Ascending aorta (tissue), 2 donors: ENCODE measurements at places on chromosomes 6 and 20.

DNA sequence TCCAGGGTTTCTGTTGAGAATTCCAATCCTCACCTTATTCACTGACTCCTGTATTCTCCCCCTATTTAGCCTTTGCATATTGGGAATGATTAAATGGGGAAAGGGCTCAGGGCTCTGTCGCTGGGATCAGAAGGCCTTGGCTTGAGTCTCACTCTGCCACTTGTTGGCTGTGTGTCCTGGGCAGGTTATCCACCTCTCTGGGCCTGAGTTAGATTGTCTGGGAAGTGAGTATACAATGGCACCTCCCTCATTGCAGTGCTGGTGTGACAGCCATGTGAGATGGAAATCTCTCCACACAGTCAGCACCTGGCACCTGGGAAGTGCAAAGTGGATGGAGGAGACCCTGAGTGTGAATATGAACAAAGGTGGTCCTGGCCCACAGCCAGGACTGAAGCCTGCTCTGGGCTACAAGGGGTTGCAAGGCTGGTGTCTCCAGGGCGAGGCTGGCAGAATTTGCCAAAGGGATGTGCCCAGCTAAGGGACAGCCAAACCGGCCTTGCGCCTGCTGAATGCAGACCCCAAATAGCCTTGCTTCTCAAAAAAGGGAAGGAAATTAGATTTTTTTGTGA, 200.0 kb upstream of the PMEPA1 start:
- no peak overlapping the region for H3K27ac ChIP-seq
- no peak overlapping the region for H3K4me3 ChIP-seq
- DNase-seq, result no peak
- no peaks in the 10 kb centered on the region for H3K4me1 ChIP-seq

GRCh38 chr20:20215976-20216727, 151.8 kb upstream of the INSM1 start:
- no peak overlapping the region for H3K4me3 ChIP-seq
- DNase-seq, result no peak
- H3K27me3 ChIP-seq, result no peaks in the 10 kb centered on the region
- no peaks in the 10 kb centered on the region for H3K4me1 ChIP-seq
- H3K27ac ChIP-seq, result no peak overlapping the region
- no peaks in the 10 kb centered on the region for H3K36me3 ChIP-seq

GRCh38 chr6:105892577-105893262, 193.4 kb upstream of the PRDM1 start:
- no peak for DNase-seq
- no peaks in the 10 kb centered on the region for H3K27me3 ChIP-seq
- no peaks in the 10 kb centered on the region for H3K4me1 ChIP-seq
- H3K27ac ChIP-seq, result no peak overlapping the region

DNA sequence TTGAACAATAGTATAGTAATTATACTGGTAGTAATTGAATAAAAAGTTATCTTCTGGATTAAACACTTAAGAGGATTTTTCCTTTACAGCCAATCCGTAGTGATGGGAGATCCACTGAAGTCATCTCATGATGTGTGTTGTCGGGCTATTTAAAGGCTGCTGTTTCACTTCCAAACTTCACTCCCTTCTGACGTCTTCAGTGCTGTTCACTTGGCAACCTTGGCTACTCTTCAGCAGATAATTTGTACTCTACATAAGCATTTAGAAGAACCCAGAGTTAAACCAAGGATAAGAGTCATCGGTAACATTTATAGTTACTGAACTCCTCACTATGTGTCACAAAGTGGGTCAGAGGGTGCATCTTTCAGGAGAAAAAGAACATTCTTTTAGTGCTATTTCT, 179.1 kb upstream of the EYA4 start:
- no peak overlapping the region for H3K4me3 ChIP-seq
- H3K36me3 ChIP-seq, result no peaks in the 10 kb centered on the region
- DNase-seq, result no peak
- H3K4me1 ChIP-seq, result no peaks in the 10 kb centered on the region

DNA sequence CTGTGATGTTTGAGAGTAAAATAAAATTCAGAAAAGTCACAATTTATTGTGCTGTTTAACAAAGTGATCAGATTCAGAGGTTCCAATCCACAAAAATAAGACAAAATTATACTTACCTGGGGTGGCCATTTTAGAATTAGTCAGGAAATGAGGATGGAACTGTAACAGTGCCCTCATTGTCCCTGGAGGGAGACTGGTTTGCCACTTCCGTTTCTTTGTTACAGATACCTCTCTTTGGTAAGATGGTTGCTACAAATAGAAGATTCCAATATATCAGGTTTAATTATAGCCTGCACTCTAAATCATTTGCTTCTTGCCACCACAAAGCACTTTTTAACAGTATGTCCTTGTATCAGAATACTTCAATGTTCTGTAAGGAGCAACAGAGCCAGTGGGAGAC, 95.6 kb downstream of the CTNNBL1 start:
- DNase-seq, result no peak
- no peak overlapping the region for H3K4me3 ChIP-seq
- no peaks in the 10 kb centered on the region for H3K27me3 ChIP-seq
- no peak overlapping the region for H3K27ac ChIP-seq
- H3K4me1 ChIP-seq, result no peaks in the 10 kb centered on the region
- peaks cover 49% of the 10 kb centered on the region for H3K36me3 ChIP-seq

DNA sequence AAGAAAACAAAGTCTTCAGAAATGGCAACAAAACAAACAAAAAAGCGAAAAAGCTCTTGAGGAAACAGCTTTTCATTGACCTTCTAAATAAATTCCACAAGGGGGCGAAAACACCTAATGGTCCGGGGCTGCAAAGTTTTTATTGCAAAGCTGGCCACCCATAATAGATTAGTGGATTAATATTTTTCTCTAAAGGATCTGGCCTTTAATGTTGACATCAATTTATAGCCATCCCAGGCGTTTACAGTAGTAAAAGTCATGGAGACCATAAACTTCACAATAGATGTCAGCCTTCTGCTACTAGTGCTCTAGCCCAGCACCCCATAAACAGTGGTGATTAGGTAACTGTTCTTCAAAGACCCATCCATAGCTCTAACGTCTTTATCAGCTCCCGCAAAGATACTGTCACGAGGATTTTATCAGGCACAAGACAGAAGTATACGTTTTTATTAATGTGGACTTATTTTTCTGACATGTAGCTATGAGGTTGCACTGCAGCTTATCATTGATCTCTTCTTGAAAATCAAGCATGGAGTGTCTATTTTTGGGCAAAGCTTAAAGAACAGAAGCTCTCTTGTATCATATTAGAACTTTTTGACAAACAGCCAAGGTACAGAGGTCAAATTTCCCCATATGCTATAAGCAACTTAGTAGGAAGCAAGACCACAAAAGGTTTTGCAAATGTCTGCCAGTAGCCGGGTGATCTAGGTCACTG, 4.7 kb downstream of the CITED2 start:
- peak overlapping the region; percentile 92 for H3K27ac ChIP-seq
- no peak for DNase-seq
- no peaks in the 10 kb centered on the region for H3K27me3 ChIP-seq
- H3K4me3 ChIP-seq, result peak overlapping the region; percentile 69
- H3K4me1 ChIP-seq, result no peaks in the 10 kb centered on the region

DNA sequence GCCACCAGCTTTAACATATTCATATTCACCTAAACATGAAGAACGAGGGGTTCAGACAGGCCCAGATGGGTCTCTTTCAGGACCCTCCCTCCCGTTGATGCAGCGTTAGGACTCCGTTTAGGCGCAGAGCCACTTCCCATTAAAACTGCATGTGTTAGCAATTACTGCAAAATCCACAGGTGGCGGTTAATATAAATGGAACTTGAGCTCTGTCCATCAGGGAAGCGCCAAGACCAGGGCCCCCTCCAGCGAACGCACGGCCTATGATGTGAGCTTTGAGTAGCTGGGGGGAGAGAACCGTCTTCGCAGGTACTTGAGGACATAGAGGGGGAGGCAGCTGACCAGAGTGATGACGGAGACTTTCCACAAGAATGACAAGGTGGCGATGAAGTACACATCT, 58.4 kb upstream of the NFATC2 start:
- no peak overlapping the region for H3K4me3 ChIP-seq
- no peaks in the 10 kb centered on the region for H3K4me1 ChIP-seq
- H3K27ac ChIP-seq, result no peak overlapping the region
- H3K27me3 ChIP-seq, result no peaks in the 10 kb centered on the region
- DNase-seq, result no peak

DNA sequence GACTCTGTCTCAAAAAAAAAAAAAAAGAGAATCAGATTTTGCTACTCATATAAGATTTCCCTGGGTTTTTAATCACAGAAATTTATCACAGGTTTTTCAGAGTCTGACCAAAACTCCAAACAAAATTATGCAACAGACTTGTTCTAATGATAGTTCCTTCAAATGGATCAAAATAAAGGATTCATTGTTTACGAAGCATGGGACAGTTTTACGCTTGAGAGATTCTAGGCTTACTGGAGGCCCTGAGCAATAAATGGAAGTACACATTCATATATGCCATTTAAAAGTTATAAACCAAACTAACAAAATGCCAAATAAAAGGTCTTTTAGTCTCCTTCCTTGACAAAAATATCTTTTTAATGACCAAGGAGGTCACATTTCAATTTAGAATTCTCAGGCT, 245.1 kb upstream of the KCNQ5 start:
- no peaks in the 10 kb centered on the region for H3K27me3 ChIP-seq
- no peaks in the 10 kb centered on the region for H3K4me1 ChIP-seq
- no peaks in the 10 kb centered on the region for H3K36me3 ChIP-seq
- H3K27ac ChIP-seq, result no peak overlapping the region
- DNase-seq, result no peak

- no peaks in the 10 kb centered on the region for H3K36me3 ChIP-seq
- H3K4me1 ChIP-seq, result no peaks in the 10 kb centered on the region
- no peak overlapping the region for H3K4me3 ChIP-seq
- no peaks in the 10 kb centered on the region for H3K27me3 ChIP-seq
- DNase-seq, result no peak
- no peak overlapping the region for H3K27ac ChIP-seq
Measured at GRCh38 chr6:132017942-132018341, 66.8 kb upstream of the CCN2 start.

- peak; percentile 82 for DNase-seq
- no peak overlapping the region for H3K27ac ChIP-seq
- H3K4me1 ChIP-seq, result no peaks in the 10 kb centered on the region
- H3K36me3 ChIP-seq, result peaks cover 31% of the 10 kb centered on the region
Measured at GRCh38 chr20:50588034-50588736, 78.0 kb downstream of the PTPN1 start.

GRCh38 chr6:160160929-160161646, 39.5 kb downstream of the SLC22A1 start:
- H3K27ac ChIP-seq, result no peak overlapping the region
- H3K27me3 ChIP-seq, result no peaks in the 10 kb centered on the region
- no peak overlapping the region for H3K4me3 ChIP-seq
- no peaks in the 10 kb centered on the region for H3K4me1 ChIP-seq
- no peak for DNase-seq

DNA sequence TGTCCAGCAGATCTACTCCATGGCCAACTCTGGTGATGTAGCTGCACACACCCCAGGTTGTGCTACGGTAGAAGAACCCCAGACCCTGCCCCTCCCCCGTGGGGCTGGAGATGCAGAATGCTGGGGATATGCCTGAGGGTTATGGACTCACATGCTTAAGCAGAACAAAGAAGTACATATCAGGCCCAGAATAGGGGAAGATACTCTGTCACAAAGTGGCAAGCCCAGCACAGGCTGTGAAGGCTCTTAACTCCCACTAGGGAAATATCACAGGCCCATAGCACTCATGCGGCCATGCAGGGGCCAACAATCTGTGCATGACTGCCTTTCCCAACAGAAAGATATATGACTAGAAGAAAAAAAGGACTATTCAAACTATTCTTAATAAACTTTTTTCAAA, 234.9 kb downstream of the KCNQ5 start:
- H3K36me3 ChIP-seq, result no peaks in the 10 kb centered on the region
- H3K27me3 ChIP-seq, result no peaks in the 10 kb centered on the region
- H3K4me1 ChIP-seq, result peaks cover 5% of the 10 kb centered on the region
- no peak overlapping the region for H3K27ac ChIP-seq

- H3K4me1 ChIP-seq, result no peaks in the 10 kb centered on the region
- no peaks in the 10 kb centered on the region for H3K27me3 ChIP-seq
- H3K27ac ChIP-seq, result no peak overlapping the region
- no peaks in the 10 kb centered on the region for H3K36me3 ChIP-seq
- no peak for DNase-seq
Measured at GRCh38 chr6:70336996-70337742, 34.3 kb upstream of the COL9A1 start.

DNA sequence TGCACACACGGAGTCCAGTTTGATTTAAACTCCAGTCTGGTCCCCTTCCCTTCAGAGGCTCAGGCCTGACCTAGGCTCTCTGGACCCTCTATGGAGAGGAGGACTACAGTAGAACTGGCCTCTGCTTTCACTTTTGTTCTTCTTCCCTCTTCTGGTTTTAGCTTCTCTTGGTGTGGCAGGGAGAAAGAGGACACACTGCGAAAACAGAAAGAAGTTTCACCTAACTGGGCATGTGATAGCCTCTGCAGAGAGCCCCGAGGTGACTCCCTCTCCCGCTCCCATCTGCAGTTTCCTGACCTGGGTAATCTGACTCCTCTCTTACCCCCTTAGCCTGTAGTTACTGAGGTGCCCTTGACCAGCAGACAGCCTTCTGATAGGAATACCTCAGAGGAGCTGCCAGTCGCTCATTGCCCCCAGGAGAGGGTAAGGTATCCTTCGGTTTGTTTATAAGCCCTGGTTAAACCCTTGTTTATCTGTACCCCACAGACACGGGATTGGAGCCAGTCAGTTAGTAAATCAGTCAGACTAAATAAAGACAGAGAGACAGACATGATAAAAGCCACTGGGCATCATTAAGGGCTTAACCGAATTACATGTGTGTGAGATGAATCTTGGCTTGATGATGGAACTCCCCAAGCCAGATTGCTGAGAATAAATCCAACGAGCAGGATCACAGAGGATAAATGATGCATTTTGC, 12.0 kb upstream of the DTNBP1 start:
- no peak overlapping the region for H3K27ac ChIP-seq
- no peaks in the 10 kb centered on the region for H3K27me3 ChIP-seq
- no peaks in the 10 kb centered on the region for H3K4me1 ChIP-seq

- DNase-seq, result no peak
- no peak overlapping the region for H3K27ac ChIP-seq
Measured at GRCh38 chr20:5592165-5592564, 158.0 kb upstream of the SHLD1 start.

DNA sequence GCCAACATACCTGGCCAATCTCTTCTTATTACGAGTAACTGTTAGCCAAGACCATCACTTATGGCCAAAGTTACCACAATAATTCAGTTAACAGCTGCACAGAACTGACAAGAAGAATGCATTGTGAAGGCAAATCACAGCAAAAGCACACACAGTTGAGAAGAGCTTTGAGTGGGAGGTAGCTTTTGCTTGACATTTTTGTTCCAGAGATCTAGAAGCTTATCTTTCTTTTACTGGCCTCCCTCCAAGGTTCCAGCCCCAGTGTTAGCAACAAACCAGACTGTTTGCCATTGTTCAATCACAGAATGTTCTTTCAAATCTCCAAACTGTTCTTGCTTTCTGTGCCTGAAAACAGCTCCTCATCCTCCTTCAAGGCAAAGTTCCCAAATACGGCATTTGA, 35.9 kb upstream of the IRAK1BP1 start:
- H3K36me3 ChIP-seq, result no peaks in the 10 kb centered on the region
- H3K27me3 ChIP-seq, result no peaks in the 10 kb centered on the region
- H3K4me1 ChIP-seq, result no peaks in the 10 kb centered on the region
- DNase-seq, result no peak
